Activated naive CD4-positive, alpha-beta T cell treated with anti-CD3 and anti-CD28 coated beads, Interleukin-2, amount 50 U/mL, for 72 hours (primary cell): ENCODE measurements at places on chromosomes 16 and 17.
A peak's percentile ranks its signal among the peaks of the same experiment; 100 is the strongest.

DNA sequence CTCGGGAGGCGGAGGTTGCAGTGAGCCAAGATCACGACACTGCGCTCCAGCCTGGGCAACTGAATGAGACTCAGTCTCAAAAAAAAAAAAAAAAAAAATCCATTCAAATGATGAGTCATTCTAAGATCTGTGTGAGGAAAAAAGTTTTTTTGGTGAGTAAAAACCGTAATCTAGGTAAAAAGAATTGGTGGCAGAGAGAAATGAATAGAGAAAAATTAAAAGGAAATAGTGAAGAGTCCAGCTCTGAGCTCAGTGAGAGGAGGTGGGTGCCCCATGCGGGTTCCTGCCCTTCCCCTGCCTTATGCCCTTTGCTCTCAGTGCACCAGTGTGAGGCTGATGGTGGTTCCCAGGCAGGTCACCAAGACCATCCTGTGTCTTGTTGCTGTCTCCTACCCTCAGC lies 20.9 kb downstream of the GAN start:
- DNase-seq = no peak

- no peak for DNase-seq
Observed at GRCh38 chr17:79057737-79058385, 16.8 kb upstream of the ENGASE start.

DNA sequence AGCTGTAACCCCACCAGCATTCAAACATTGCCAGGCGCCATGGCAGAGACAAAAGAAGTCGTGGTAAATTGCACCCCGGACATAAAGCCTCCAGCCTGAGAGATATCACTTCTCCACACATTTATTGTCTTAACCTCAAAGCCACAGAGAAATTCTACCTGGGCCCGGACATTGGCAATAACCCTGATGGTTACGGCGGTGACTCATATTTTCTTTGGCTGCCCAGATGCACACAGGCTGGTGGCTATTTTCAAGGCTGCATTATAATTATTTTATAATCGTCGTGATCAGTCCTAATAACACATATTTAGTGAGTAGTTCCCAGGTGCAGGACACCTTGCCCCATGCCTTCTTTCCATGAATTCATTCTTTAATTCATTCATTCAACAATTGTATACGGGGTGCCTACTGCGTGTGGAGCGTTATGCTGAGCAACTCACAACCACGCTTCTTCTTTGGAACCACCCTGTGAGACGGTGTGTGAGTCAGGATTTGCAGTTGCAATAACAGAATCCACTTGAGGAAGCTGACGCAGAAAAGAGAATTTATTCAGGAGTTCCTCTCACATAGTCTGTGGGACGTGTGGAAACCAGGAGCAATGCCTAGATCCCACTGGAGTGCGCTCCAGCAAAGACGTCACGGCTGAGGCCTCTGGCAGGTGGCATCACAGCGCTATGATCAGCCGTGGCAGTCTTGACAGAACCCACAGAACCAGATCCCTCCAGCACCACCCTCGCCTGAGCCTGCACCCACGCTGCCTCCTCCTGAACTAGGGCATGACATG lies 245.7 kb downstream of the FOXL1 start:
- no peak for DNase-seq

- DNase-seq = peak; percentile 34
Observed at GRCh38 chr16:57422026-57422944, 17.7 kb downstream of the CCL17 start.

DNA sequence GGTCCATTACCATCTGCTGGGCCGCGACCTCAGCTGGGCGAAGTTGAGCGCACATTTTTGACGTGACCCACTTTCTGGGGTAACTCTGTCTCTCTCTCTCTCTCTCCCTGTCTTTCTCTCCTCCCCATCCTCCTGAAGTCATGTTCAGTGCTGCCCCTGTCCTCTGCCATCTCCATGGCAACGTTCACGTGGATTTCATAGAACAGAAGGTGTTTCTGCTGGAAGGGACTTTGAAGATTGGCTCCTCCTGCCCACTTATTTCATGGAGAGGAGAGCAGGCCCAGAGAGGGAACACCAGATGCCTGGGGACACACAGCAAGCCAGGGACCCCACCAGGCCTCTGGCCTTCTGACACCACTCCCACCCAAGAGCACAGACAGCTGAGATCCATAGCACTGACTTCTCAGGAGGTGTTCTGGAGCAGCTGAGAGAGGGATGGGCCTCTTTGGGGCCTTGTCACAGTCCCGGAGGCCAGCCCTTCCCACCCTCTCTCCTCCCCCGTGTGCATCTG lies 4.2 kb upstream of the CCNF start:
- DNase-seq = no peak

- DNase-seq = no peak
Observed at GRCh38 chr16:14424595-14424994, 205.5 kb downstream of the PARN start.

DNA sequence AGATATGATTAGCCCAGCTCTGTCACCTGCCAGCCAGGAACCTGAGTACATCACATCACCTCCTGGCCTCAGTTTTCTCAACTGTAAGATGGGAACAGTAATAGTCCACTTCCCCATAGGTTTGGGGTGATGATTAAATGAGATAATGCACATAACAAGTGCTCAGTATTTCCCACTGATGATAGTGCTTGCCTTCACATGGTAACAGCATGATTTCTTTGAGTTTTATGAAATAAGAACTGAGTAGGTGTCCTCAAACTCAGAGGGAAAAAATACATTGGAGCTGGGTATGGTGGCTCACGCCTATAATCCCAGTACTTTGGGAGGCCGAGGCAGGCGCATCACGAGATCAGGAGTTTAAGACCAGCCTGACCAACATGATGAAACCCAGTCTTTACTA lies 30.1 kb upstream of the SNN start:
- DNase-seq = no peak

- DNase-seq = no peak
Observed at GRCh38 chr17:47875011-47875985, 20.7 kb upstream of the SP2 start.

- no peak for DNase-seq
Observed at GRCh38 chr17:51263006-51263405, 2.7 kb downstream of the UTP18 start.

DNA sequence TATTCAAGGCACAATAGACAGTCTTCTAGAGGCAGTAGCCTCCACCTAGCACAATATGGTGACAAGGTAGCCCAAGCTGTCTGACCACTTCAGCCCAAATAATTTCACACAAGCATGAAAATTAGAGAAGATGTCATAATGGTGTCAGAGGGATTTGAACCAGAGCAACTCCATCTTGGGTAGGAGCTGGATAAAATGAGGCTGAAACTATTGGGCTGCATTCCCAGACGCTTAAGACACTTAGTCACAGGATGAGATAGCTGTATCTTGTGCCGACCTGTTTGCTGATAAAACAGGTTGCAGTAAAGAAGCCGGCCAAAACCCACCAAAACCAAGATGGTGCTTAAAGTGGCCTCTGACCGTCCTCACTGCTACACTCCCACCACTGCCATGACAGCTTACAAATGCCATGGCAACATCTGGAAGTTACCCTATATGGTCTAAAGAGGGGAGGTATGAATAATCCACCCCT lies 192.6 kb downstream of the CPPED1 start:
- DNase-seq = no peak

- DNase-seq = peak; percentile 96
Observed at GRCh38 chr17:41930009-41930832, at the start of gene ODAD4. ODAD4 (plus strand) TSS chr17:41930617; CDS start chr17:41930724, 107 bp downstream.

- DNase-seq = peak; percentile 64
Observed at GRCh38 chr17:50149417-50150353, 792 bp downstream of the PPP1R9B start.

DNA sequence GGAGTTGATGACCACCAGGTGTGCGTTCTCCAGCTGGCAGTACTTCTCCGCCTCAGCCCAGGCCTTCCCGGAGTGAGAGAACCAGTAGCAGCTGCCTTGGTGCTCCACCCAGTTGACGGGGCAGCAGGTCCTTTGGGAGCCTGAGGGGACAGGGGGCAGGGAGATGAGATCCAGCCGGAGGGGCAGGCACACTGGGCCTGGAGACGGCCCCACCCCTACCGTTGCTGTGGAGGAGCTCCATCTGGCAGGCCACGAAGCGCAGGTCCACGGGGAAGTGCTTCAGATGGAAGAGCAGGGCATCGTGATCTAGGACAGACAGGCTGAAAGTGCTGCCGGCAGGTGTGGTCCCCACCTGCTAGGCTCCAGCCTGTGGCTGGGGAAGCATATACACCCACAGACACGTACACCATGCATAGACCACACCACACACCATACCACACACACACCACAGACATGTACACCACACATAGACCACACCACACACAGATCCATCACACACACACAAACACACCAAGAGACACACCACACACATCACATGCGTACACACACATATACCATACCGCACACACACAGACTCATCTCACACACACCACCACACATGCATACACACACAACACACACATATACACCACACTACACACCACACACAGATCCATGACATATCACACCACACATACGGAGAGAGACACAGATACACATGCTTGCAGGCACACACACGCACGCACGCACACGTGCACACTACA lies 7.4 kb downstream of the ASGR2 start:
- DNase-seq = no peak

GRCh38 chr16:11536104-11536866 lies 50.4 kb downstream of the LITAF start:
- no peak for DNase-seq

DNA sequence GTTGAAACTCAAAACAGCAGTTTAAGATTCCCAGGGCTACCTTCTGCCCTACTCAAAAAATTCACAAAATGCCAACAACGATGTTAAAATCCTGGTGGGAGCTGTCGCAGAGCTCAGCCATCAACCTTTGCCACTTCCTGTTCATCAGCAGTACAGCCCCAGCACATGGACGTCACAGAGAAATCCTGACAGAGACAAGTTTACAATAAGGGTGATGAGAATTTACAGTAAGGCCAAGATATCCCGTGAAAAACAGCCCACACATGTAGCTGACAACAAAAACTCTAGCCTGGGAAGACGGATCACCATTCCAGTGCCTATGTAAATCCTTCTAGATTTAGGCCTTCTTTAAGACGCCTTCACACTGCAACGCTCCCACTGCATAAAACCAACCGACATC lies 18.8 kb downstream of the USP22 start:
- no peak for DNase-seq

- no peak for DNase-seq
Observed at GRCh38 chr17:80822021-80822699, 169.5 kb upstream of the CHMP6 start.

GRCh38 chr17:8572764-8573163 lies 57.8 kb downstream of the MYH10 start:
- DNase-seq = no peak

GRCh38 chr16:8682551-8683259 lies 8.3 kb downstream of the ABAT start:
- DNase-seq = no peak

DNA sequence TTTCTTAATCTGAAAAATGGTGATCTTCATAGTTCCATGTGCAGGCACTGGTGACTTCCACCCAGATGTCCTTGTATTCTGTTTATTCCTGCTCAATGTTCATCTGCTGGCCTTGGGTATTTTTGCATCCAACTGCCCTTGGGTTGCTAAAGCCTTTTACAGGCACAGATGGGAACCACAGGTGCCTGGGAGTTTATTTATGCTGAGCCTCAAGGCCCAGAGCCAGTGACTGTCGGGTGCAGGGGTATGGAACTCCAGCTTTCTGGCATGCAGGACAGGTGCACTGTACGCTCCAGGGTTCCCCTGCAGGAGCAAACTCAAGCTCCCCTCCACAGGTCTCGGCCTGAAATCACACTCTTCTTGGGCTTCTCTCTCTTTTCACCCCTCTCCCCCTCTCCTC lies 22.3 kb downstream of the DYNLRB2 start:
- no peak for DNase-seq

GRCh38 chr17:78722246-78722761 lies 59.8 kb downstream of the CYTH1 start:
- no peak for DNase-seq

GRCh38 chr16:1674751-1675664 lies 3.1 kb upstream of the JPT2 start:
- DNase-seq = no peak

- DNase-seq = no peak
Observed at GRCh38 chr16:52271088-52271750, 275.7 kb downstream of the TOX3 start.

DNA sequence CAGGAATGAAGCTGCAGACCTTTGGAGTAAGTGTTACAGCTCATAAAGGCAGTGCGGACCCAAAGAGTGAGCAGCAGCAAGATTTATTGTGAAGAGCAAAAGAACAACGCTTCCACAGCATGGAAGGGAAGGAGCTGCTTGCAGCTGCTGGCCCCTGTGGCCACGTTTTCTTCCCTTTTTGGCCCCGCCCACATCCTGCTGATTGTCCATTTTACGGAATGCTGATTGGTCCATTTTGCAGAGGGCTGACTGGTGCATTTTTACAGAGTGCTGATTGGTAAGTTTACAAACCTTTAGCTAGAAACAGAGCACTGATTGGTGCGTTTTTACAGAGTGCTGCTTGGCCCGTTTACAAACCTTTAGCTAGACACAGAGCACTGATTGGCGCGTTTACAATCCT lies 841.5 kb downstream of the CDH11 start:
- DNase-seq = no peak

- DNase-seq = no peak
Observed at GRCh38 chr17:80798595-80799537, 192.8 kb upstream of the CHMP6 start.

GRCh38 chr16:82264756-82265155 lies 94.7 kb upstream of the MPHOSPH6 start:
- DNase-seq = no peak

GRCh38 chr17:41529491-41529915 lies 1.4 kb upstream of the KRT19 start:
- no peak for DNase-seq

DNA sequence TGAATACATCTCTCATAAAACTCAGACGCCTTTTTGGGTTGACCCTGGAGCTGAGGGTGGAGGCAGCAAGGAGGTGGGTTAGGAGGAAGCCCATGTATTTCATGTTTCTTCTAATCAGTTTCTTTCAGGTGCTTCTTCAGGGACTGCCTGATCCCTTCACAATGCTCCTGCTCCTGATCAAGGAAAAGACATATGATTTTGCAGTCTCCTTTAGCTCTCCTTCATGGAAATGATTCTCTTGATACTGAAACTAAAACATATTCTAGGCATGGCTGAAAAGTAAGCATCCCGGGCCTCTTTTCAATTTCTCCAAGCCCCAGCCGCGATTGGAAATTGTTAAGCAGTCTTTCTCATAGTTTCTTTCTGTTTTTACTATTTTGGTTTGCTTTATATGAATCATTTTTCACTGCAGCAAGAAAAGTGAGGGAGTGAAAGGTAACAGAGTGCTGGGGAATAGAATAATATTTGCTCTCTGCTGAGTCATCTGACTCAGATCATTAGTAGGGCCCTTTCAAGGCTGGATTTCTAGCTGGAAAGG lies 730.7 kb downstream of the CDH11 start:
- DNase-seq = no peak

DNA sequence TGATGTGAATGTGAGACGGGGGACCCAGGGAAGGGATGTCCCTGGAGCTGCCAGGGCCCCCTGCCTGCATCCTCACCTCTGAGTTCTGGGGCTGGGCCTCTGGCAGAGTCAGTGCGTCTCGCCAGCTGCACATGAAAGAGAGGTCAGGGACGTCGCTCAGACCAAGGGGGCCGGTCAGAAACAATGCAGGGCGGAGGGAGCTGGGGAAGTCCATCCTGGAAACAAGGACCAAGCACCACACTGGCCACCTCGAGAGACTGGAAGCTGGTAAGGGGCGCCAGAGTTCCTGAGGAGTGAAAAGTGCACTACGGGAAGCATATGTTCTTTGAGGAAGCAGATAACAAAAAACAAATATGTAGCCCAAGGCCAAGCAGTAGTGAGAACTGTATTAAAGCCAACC lies 2.1 kb downstream of the TAF1C start:
- DNase-seq = no peak
